Activated CD4-positive, alpha-beta T cell treated with anti-CD3 and anti-CD28 coated beads for 48 hours (primary cell): ENCODE measurements at places on chromosomes 6 and 20.

- DNase-seq: no peak
These were observed 22.6 kb downstream of the DDO start for GRCh38 chr6:110392727-110393126.

- DNase-seq: no peak
These were observed 506 bp downstream of the ARFGAP1 start for GRCh38 chr20:63273059-63273579.

- DNase-seq: no peak
These were observed 78.8 kb downstream of the ADGRG6 start for GRCh38 chr6:142380626-142381025.

DNA sequence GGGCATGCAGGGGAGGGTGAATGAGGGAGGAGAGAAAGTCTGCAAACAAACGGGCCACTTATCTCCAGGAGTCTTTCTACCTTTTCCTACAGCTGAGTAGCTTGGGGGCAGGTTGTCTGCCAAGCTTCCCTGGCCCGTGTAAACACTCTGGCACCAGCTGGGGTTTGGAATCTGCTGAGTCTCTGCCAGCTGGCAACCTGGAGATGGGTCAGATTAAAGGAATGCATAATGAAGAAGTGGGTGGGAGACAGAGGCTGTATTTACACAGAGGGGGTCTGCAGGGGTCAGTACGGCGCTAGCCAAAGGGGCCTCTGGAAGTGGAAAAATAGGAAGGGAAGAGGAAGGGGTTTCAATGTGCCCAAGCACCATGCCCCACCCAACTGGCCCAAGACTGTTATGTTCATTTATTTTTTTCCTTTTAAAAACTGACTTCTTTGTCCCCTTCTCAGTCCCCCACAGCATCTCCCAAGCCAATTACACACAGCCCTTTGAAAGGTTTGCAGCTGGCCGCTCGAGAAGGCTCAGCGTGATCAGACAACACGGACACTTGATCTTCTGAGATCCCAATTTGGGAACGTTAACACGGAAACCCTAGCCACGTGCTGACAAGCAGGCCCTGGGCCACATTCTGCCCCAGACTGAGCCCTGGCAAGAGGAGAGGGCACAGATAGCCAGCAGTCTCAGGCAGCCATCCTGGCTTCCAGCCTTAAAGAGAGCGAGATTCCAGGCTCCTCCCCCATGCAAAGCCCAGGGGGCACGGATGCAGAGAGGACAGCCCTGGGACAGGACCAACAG lies 25.2 kb downstream of the TRAM2 start:
- no peak for DNase-seq

GRCh38 chr20:60261333-60261732 lies 303.1 kb downstream of the CDH26 start:
- DNase-seq: no peak

DNA sequence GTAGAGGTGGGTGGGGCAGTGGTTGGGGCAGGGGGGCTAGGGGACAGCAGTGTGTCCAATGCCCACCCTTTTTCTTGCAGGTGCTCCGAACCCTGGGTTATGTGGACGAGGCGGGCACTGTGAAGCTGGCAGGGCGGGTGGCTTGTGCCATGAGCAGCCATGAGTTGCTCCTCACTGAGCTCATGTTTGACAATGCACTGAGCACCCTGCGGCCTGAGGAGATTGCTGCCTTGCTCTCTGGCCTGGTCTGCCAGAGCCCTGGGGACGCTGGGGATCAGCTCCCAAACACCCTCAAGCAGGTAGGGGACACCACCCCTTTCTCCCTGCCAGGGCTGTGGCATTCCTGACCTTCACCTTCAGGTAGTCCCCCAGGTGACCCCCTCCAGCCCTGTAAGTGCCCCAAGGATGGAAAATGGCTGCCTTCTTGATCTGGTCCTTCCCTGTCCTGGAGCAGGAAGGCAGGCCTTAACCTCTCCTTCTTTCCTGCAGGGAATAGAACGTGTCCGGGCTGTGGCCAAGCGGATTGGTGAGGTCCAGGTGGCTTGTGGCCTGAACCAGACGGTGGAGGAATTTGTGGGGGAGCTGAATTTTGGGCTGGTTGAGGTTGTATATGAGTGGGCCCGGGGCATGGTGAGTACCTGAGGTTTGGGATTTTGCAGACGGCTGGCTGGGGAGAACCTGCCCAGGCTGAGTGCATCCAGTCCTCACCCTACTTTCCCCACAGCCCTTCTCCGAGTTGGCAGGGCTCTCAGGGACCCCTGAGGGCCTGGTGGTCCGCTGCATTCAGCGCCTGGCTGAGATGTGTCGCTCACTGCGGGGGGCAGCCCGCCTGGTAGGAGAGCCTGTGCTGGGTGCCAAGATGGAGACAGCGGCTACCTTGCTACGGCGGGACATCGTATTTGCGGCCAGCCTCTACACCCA lies 2.9 kb downstream of the DXO start:
- no peak for DNase-seq

- DNase-seq: peak; percentile 5
These were observed 1.2 kb downstream of the CDH4 start for GRCh38 chr20:61253264-61253639.

- no peak for DNase-seq
These were observed 199.4 kb upstream of the THBS2 start for GRCh38 chr6:169452869-169453620.

DNA sequence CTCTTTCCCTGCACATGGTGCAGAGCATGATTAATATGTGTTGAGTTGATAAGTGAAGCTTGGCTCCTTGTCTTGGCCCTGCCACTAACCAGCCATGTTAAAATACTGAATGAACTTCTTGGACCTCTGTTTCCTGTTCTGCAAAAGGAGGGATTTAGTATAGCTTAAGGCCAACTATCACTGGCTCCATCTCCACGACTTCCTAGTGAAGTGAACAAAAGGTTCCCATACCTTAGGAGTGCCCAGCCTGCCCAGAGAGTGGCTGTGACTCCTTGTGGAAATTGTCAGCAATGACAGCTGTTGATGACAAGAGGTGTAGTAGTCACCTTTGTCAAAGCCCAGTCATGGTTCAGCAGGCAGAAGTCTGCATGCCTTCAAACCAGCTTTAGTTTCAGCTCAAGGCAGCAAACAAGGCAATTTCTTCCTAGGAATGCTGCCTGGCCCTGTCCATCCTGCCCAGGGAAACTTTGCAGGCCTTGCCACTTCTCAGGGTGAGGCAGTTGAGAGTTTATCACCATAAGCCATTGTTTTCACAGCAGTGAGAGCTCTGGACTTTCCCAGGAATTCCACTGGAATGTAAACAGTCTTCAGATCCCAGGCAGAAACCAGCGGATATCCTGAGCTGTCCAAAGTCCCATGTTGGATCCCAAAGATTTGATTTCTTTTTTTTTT lies 169.7 kb upstream of the TNFAIP3 start:
- DNase-seq: peak; percentile 52

GRCh38 chr20:51966296-51966971 lies 164.1 kb upstream of the SALL4 start:
- peak; percentile 27 for DNase-seq

GRCh38 chr6:3162565-3163247 lies 5.4 kb upstream of the TUBB2A start:
- peak; percentile 66 for DNase-seq

- DNase-seq: no peak
These were observed 40.1 kb downstream of the CDKAL1 start for GRCh38 chr6:20574355-20574754.

- DNase-seq: peak; percentile 54
These were observed 36.1 kb downstream of the GMDS start for GRCh38 chr6:2209226-2209809.

- no peak for DNase-seq
These were observed 4.5 kb downstream of the POU5F1 start for GRCh38 chr6:31165986-31166385.

DNA sequence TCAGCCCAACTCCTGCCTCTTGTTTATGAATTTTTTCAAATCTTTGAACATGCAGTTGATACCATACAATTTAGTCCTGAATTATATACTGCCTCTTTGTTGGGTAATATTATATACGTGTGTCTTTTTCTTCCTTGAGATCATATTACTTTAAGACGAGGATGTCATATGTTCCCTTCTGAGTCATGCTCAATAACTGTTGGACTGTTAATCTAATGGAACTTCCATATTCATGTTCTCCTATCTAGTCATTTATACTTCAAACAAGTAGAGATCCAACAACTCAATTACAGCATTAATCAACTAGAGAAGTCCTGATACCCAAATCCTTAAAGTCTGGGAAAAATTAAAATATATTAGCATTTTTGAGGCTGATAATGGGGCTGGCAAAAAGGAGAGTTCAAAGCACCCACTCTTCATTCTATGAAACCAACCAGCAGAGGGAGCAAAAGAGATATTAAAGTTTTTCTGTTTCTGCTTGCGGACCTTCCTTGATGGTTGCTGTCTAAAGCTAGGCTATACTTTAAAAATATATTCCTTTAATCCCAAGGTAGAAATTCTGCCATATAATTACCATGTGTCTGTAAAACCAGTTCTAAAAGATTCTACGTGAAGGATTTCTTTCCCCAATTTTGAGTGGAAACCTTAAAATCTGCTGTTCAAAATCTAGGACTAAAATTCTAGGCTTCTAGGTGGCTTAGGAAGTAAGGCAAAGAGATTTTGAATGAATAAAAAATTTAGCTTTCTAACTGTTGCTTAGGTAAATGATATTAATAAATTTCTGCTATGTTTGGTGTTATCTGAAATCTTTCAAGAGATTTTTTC lies 498.9 kb downstream of the BCKDHB start:
- no peak for DNase-seq

GRCh38 chr6:6873778-6874177 lies 234.0 kb upstream of the RREB1 start:
- no peak for DNase-seq

DNA sequence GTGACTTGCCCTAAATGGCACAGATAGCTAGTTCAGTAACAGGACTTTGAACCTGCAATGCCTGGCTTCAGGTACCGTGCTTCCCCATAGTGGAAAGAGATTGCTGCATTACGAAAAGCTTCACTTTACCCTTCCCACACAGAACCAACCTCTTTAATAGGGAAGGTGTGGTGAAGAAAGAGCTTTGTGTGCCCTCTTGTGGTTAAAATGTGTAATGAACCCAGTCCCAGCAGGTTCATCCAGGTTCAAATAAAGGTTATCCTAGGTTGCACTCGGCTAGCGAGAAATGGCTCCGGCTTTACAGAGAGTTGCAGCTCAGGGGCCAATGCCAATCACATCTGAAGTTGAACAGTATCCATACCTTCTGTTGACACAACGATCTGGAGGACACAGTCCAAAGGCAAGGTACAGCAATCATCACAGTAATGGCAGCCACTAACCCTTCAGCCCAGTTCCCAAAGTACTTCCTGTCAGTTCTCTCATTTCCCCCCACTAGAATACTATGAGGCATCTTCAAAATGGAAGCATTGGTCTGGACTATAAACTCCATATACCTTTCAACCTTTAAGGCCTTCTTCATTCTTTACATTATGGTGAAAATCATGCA lies 3.0 kb downstream of the DEFB115 start:
- no peak for DNase-seq

GRCh38 chr6:89146718-89147700 lies 1.2 kb downstream of the PM20D2 start:
- DNase-seq: peak; percentile 54

DNA sequence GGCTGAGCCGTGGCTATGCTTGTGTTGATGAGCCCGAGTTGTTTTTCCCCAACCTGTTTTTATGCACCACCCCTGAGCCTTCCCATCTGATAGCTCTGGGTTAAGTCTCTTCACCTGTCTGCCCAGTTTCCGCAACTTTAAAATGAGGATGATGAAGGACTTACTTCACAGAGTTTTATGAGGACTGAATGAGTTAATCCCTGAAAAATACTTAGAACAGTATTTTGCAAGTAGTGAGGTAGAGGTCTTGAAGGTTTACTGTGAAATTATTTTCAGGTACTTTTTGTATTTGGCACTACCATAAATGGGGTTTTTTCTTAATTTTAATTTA lies 3.2 kb downstream of the MTG2 start:
- no peak for DNase-seq

GRCh38 chr20:36483209-36483918 lies 58.0 kb upstream of the MYL9 start:
- DNase-seq: no peak

DNA sequence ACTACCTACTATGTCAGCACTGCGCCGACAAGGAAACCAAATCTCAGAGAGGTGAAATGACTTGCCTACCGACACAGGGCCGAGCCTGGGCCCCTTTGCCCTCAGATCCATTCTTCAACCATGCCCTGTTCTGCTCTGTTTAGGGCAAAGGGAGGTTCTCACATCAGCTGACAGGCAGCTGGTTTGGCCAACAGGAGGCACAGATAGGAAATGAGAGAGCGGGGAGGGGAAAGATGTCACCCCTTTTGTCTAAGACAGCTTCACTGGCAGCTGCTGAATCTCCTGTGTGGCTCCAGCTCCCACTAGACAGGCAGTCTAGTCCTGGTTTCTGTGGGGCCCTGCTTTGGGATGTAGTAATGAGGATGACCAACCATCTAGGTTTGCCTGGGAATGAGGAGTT lies 158.7 kb downstream of the TMEM200A start:
- DNase-seq: no peak

GRCh38 chr6:15090145-15090579 lies 155.7 kb upstream of the JARID2 start:
- no peak for DNase-seq

- DNase-seq: no peak
These were observed 652.3 kb downstream of the EPHA7 start for GRCh38 chr6:92767101-92767500.

DNA sequence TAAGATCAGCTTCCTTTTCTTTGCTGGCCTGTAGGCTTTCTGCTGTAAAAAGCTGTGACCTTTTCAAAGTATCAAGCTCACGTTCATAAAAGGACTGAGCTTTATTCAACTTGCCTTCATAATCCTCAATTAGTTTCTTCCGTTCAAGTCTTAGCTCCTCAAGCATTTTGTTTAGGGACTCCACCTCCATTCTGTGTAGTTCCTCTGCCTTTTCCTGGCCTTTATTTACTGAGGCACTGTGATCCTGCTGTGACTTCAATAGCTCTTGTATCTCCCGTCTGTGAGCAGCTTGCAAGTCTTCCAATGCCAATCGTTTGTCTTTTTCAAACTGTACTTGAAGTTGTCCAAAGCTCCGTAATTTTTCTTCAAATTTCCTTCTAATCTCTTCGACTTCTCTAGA lies 54.4 kb downstream of the FAM184A start:
- no peak for DNase-seq

- DNase-seq: no peak
These were observed 123.2 kb downstream of the RIN2 start for GRCh38 chr20:19881080-19881840.

- no peak for DNase-seq
These were observed 7.8 kb downstream of the TDP2 start for GRCh38 chr6:24658573-24659560.

GRCh38 chr6:156960525-156960924 lies 183.3 kb downstream of the ARID1B start:
- DNase-seq: no peak

GRCh38 chr6:140785926-140786325 lies 1346.8 kb upstream of the GJE1 start:
- DNase-seq: no peak

DNA sequence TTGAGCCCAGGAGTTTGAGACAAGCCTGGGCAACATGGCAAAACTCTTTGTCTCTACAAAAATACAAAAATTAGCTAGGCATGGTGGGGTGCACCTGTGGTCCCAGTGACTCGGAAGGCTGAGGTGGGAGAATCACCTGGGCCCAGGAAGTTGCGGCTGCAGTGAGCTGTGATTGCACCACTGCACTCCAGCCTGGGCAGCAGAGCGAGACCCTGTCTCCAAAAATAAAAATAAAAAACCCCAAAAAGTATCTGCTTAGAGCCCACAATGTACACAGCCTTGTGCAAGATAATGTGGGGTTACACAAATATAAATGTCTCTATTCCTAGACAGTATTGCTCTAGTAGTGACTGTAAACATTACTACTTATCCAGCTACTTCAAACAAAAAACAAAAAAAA lies 5.9 kb downstream of the ESF1 start:
- no peak for DNase-seq
